D721Med (cell line): ENCODE measurements at places on chromosomes 4 and X.

DNA sequence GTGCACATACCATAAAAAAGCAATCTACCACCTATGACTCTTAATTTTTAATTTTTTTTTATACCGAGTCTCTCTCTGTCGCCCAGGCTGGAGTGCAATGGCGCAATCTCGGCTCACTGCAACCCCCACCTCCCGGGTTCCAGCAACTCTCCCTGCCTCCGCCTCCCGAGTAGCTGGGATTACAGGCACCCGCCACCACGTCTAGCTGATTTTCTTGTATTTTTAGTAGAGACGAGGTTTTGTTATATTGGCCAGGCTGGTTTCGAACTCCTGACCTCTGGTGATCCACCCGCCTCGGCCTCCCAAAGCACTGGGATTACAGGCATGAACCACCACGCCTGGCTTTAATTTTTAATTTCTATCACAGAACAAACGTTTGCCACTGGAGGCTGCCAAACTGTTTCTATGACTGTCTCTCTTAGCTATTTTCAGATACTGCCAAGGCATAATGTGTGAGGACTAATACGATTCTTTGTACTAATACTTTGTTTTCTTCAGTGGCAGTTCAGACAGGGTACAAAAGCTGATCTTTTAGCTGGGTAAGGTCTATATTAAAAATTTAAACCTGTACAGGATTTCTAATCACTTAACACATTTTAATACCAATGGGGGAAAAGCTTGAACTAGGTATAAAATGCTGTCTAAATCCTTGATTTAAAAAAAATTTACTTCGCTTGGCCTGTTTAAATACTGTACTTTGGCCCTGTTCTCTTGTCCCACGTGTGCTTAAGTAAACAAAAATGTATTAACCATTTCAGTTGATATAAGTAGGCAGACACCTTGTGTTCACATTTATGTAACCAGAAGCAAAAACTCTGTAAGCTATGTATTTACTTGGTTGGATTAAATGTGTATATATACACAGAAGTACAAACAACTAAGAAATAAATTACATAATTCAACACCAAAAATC, 2.3 kb downstream of the PGRMC2 start:
- no peak for DNase-seq

DNA sequence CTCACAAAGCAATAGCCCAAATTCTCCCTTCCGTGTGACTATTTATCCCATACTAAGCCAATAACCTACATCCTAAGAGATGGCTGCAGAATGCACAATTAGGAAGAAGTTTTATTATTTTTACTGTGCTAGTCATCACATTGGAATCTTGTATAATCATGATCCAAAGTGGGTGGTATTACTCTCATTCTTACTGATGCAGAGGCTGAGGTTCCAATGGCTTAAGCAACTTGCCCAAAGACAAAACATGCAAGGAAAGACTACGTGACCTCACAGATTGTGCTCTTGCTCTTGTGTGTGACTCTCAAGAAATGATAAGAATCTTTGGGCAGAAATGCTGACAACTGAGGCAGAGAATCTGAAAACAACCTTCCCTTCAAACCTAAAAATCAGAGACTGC, 212.2 kb downstream of the LDB2 start:
- DNase-seq = no peak

GRCh38 chr4:37224854-37225253, 19.7 kb upstream of the NWD2 start:
- DNase-seq = no peak

DNA sequence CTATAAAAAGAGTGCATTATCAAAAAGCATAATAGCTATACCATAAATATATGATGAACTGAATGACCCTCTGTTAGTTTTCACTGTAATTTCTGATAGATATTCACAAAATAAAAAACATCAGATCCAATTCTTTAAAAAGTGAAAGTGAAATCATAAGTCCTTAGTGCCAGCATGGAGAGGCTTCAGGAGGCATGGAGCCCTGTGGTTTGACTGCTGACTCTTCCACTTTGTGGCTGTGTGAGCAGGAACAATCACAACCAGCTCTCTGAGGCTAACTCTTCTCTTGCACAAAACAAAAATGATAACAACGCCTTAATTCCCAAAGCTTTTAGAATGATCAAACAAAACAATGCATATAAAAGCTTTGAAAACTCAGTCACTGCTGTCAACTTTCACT, 1143.9 kb downstream of the PDHA2 start:
- DNase-seq = no peak

- no peak for DNase-seq
These were observed 147.1 kb upstream of the TEX13C start for GRCh38 chrX:125172531-125172930.

DNA sequence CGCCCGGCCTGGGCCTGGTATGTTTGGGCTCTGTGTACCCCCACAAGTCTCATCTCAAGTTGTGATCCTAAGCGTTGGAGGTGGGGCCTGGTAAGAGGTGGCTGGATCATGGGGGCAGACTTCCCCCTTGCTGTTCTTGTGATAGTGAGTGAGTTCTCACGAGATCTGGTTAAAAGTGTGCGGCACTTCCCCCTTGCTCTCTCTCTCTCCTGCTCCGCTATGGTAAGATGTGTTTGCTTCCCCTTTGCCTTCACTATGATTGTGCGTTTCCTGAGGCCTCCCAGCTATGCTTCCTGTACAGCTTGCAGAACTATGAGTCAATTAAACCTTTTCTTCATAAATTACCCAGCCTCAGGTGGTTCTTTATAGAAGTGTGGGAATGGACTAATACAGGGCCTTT, 53.0 kb downstream of the CHST7 start:
- DNase-seq = no peak

DNA sequence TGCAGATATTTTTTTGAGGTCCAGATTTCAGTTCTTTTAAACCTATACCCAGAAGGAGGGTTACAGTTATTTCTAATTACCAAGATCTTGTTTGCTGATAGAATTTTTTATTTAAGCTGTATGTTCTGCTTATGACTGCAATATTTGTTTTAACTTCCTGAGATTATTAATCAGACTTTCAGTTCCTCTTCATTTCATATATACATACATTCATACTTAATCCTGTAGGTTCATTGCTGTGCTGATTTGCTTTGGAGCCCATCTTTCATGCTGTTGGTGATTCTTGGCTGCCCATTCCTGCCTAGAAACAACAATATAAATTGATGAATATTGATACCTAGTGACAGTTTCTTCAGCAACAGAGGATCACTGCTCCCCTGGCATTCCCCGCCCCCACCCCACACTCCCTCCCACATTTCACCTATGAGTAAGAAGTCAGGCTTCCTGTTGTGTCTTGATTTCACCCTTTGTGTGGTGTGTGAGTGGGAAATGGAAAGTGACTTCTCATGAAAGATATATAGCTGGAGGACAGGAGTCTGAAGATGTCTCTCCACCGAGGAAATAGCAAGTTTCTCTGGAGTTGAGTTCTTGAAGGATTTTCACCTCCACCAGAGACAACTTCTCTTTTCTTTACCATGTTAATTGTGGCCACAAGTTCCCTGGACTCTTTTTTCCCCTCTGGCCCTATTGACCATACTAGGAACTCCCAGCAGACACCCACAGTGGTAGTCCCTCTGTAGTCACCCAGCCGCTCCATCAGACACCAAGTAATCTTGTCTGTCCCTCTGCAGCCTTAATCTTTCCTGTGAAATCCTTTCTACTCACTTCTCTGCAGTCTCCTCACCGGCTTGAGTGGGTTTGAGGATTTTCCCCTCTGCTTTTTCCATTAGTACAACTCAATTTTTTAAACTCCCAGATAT, 118.4 kb downstream of the ASB9 start:
- no peak for DNase-seq

GRCh38 chrX:7987160-7988012, 60.2 kb upstream of the PNPLA4 start:
- DNase-seq = no peak
